ENCODE measurements at places on chromosomes 6 and 20.

DNA sequence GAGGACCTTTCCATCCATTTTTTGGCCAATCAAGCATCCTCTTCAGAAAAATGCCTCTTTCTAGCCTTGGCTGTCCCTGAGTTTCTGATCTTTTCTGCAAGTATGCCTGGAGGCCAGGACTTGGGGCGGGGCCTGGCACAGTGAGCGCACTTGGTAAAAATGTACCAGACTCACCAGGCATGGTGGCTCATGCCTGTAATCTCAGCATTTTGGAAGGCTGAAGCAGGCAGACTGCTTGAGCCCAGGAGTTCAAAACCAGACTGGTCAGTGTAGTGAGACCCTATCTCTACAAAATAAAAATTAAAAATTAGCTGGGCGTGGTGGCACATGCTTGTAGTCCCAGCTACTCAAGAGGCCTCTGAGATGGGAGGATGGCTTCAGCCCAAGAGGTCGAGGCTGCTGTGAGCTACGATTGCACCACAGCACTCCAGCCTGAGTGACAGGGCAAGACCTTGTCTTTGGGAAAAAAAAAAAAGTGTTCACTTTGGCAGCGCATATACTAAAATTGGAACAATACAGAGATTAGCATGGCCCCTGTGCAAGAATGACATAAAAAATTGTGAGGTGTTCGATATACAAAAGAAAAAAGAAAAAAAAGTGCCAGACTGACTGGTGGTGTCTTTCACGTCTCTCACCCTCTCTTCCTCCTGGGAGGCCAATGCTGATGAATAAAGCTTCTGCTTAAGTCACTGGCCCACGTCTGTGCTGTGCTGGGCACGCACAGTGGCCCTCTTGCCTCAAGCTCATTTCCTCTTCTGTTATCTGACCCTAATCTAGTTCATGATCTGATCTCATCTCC, 18.1 kb upstream of the SLC9A8 start:
- DNase-seq = no peak

DNA sequence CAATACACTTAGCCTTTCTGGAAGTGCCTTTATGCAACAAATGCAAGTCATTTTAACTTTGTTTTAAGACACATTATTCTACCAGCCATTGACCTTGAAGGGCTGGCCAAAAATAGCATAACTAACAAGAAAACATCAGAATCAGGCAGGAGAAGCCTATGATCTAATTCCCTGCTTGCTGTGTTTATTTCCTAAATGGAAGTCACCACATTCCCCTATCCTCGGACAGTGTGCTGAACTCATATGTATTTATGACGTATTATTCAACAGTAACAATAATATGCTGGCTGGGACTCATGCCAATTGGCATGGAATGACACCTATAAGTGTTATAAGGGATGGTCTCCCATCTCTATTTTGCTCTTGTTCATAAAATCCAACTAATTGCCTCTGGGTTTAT, 140.7 kb downstream of the MAP3K7 start:
- DNase-seq = no peak

- DNase-seq = no peak
Observed at GRCh38 chr6:14897831-14898230, 348.0 kb upstream of the JARID2 start.

GRCh38 chr20:18314786-18315406, 26.6 kb downstream of the ZNF133 start:
- no peak for DNase-seq

DNA sequence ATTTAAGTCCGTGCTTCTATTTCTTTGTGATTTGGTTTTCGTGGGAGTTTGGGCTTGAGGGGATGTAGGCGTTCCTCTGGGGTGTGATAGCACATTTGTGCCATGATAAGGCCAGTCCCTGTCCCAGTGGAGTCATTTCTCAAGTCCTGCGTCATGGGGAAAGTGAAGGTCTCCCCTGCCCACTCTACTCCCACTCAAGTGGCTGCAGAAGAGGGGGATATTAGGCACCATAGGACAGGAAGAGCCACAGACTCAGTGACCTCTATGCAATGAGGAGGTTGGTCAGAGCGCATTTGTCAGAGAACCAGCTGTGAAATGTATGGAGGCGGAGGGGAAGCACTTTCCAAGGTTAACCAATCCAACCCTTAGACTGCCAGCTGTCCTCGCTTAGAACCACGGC, 51.9 kb upstream of the EDN1 start:
- no peak for DNase-seq

- no peak for DNase-seq
Observed at GRCh38 chr6:136607204-136607931, 57.1 kb upstream of the MAP7 start.

- DNase-seq = no peak
Observed at GRCh38 chr6:121607721-121608120, 172.3 kb downstream of the GJA1 start.

DNA sequence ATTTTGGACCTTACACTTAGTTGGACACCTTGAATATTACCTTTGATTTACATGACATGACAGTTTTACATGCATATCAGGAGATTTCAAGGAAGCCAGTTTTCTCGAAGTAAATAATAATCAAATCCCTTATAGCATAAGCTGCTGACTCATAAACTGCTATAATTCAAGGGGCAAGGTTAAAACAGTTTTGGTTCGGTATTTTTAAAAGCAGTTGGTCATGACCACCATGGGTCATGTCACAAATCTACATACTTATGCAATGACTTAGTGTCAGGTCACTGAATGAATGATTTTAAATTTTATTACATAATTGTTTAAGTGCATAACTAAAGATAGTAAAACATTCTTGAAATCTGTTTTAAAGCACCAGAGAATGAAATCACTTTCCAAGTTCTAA, 158.0 kb downstream of the DST start:
- no peak for DNase-seq

- no peak for DNase-seq
Observed at GRCh38 chr6:118935978-118936703, 1.2 kb upstream of the MCM9 start.

DNA sequence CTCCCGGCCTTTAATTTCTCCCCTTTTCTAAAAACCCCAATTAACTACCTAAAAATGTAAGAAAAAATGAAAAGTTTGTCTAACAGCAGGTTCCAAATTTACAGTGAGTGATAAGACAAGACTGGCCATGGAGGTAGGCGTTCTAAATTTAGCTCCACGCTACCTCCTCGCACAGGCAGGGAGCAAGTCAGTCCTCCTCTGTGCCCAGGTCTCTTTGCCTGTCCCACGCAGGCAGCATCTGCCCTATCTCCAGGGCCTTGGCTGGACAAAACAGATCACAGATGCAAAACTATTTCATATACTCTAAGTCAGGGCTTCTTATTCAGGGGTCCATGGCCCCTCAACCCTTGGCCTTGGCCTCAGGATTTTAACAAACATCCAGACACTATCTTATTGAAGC, 98.0 kb upstream of the JARID2 start:
- DNase-seq = no peak

DNA sequence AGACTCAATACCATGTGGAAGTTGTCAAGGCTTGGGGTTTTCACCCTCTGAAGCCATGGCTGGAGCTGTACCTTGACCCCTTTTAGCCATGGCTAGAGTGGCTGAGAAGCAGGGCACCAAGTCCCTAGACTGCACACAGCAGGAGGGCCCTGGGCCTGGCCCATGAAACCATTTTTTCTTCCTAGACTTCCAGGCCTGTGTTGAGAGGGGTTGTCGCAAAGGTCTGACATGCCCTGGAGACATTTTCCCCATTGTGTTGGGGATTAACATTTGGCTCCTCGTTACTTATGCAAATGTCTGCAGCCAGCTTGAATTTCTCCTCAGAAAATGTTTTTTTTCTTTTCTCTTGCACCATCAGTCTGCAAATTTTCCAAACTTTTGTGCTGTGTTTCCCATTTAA, 196.4 kb downstream of the SLC16A10 start:
- no peak for DNase-seq

GRCh38 chr6:129115471-129115870, 232.5 kb downstream of the LAMA2 start:
- no peak for DNase-seq

DNA sequence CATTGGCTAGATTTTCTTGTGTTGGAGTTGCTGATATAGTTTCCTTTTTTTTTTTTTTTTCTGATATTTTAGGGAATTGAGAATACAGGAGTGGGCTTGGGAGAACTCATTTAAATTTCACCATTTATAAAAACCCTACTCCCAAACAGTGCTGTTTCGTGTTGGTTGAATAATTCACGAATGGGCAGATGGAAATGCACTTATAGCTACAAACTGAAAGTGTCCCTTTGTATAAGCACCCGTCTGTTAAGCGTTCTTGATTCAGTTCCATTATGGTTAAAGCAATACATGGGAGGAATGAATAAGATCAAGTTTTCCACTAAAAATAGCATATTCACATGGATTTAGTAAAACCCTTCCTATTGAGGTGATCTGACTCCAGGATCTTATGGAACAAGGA, 122.2 kb upstream of the ARG1 start:
- DNase-seq = no peak

DNA sequence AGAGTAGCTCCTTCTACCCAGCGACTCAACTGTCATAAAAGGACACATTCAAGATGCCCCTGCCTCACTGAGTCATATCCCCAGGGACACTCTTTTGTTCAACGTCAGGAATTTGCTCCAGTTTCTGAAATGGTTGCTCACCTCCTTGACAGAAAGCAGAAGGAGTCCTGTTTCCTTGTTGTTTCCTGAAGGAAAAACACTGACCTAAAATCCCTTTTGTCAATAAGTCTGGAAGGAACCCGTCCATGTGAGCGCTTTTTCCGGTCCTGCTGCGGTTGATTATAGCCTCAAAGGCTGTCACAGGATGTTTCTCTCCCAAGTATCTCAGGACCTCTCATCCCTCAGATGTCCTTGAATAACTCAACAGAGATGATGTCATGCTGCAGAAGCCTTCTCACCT, 113.6 kb upstream of the PLEKHG1 start:
- DNase-seq = no peak
